ENCODE measurements at places on chromosomes 7 and 10. TPM values are rescaled to one million over a fixed set of nuclear protein-coding genes. Genes with fewer than 3 reads are reported as not detected.

GPER1 gene
- total RNA-seq = 1.2 TPM

DYNC1I1 gene
- total RNA-seq = 6.9 TPM

PAPSS2 gene
- 5.6 TPM for total RNA-seq

EEPD1 gene
- total RNA-seq = 51.3 TPM

CH25H gene
- total RNA-seq = 1.1 TPM

PTF1A gene
- total RNA-seq = not detected

DNMBP gene
- total RNA-seq = 12.6 TPM

LIPM gene
- not detected for total RNA-seq

ODAD2 gene
- total RNA-seq = not detected

SH2B2 gene
- total RNA-seq = 27.8 TPM

DNA sequence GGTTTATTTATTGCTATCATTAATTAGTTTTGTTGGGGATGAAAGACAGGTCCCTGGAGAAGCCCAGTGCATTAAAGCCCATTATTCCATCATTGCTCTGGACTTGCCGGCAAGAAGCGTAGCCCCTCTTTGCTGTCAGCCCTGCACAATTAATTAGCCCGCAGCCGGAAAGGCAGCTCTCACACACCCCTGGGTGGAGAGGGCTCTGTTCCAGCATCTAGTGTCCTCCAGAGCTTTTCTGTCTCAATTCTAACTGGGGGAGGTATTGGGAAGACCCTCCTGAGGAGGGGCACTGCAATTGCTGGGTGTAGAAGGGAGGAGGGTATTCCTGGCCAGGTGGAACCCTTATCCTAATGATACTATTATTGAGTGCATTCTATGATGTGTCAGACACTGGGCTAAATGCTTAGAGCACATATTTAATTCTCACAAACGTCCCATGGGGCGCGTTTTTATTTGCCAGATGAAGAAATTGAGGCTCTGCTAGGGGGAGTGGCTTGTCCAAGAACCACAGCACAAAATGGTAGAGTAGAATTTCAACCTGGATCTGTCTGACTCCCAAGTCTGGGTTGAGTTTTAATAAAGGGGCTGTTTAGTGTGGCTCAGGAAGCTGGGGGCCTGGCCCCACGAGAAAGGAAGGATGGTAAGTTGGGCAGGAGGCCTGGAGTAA lies 148.1 kb upstream of the PCBD1 start:
- no peak for DNase-seq
- H3K4me3 ChIP-seq = no peak overlapping the region
- H3K27me3 ChIP-seq = no peaks in the 10 kb centered on the region
- no peaks in the 10 kb centered on the region for H3K36me3 ChIP-seq
- H3K27ac ChIP-seq = no peak overlapping the region
- H3K4me1 ChIP-seq = no peaks in the 10 kb centered on the region

- no peaks in the 10 kb centered on the region for H3K36me3 ChIP-seq
- H3K4me1 ChIP-seq = no peaks in the 10 kb centered on the region
- no peaks in the 10 kb centered on the region for H3K27me3 ChIP-seq
These were observed 110.5 kb downstream of the ITGA8 start for GRCh38 chr10:15609246-15609645.

GRCh38 chr7:27514861-27515260 lies 147.8 kb downstream of the HIBADH start:
- no peak for DNase-seq
- H3K27ac ChIP-seq = no peak overlapping the region
- no peaks in the 10 kb centered on the region for H3K36me3 ChIP-seq
- H3K27me3 ChIP-seq = no peaks in the 10 kb centered on the region
- no peaks in the 10 kb centered on the region for H3K4me1 ChIP-seq
- no peak overlapping the region for H3K4me3 ChIP-seq

DNA sequence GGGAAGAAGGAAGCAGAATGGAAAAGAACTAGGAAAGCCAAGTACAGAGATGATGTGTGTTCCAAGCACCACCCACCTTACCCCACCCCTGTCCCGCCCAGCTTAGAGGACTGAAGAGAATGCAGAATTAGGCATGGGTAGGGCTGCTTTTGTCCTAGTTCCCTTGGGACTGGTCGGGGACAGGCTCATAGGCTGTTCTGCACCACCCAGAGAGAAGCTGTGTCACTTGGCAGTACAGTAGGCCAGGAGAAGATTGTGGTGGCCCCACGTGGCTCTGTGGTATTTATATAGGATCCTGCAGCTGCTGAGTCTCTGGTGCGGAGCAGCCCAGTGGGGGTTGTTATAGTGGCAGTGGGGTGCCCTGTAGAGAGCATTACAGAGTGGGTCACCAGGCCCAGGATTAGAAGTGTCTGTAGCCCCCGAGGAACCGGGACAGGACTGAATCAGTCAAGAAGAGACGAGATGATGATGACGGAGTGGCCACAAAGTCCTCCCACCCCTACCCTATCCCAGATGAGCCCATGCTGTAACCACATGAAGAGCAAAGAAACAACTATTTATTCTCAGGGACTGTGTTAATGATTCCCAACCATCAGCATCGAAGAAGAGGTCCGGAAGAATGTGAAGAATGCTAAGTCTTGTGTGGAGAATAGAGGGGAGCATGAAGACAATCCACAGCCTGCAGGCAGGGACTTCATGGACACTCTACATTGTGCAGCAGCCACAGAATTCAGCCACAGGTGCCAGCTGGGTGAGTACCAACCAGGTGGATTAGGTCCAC lies 88.9 kb downstream of the C1GALT1 start:
- no peak for DNase-seq
- no peaks in the 10 kb centered on the region for H3K36me3 ChIP-seq
- no peaks in the 10 kb centered on the region for H3K4me1 ChIP-seq
- H3K27me3 ChIP-seq = no peaks in the 10 kb centered on the region

GRCh38 chr10:98576096-98576495 lies 129.4 kb upstream of the HPS1 start:
- H3K27me3 ChIP-seq = peaks cover 2% of the 10 kb centered on the region
- DNase-seq = no peak
- no peak overlapping the region for H3K4me3 ChIP-seq

- H3K27ac ChIP-seq = no peak overlapping the region
- DNase-seq = no peak
- no peaks in the 10 kb centered on the region for H3K27me3 ChIP-seq
- H3K4me3 ChIP-seq = no peak overlapping the region
These were observed 863.4 kb downstream of the SORCS1 start for GRCh38 chr10:106301146-106301545.

- H3K4me1 ChIP-seq = no peaks in the 10 kb centered on the region
- H3K36me3 ChIP-seq = no peaks in the 10 kb centered on the region
- H3K27ac ChIP-seq = no peak overlapping the region
- DNase-seq = no peak
- no peaks in the 10 kb centered on the region for H3K27me3 ChIP-seq
- no peak overlapping the region for H3K4me3 ChIP-seq
These were observed 22.4 kb upstream of the C1QL3 start for GRCh38 chr10:16544099-16544498.

DNA sequence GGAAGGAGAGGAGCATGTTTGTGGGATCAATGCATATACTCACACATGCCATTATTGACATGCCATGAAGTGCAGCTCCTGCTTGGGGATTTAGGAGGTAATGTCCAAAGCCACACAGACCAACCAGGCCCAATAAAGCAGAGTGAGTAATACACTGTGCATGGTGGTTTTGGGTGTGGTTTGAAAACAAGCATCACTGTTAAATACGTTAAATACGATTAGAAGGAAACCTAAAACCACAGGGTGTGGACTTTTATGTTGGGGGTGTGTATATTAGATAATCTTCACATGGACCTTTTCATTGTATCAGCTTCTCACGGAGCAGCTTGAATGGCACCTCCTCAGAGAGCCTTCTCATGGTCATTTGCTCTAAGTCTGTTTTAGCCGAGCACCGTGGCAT lies 10.4 kb upstream of the EIF3A start:
- H3K27ac ChIP-seq = no peak overlapping the region
- H3K27me3 ChIP-seq = no peaks in the 10 kb centered on the region
- H3K36me3 ChIP-seq = no peaks in the 10 kb centered on the region
- no peak overlapping the region for H3K4me3 ChIP-seq
- H3K4me1 ChIP-seq = no peaks in the 10 kb centered on the region

DNA sequence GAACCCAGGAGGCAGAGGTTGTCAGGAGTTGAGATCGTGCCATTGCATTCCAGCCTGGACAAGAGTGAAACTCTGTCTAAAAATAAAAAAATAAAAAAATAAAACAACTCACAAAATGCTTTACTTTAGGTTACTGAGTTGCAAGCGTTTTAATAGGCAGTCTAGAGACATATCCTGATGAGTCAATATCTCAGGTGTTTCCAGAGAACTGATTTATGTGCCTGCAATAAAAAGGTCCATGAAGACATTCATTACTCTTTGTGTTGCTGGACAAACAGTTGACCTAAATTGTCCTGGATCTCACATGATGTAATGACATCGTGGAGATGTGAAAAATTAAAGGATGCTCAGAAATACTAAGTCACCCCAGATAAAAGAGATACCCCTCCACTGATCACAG lies 31.5 kb downstream of the CDNF start:
- H3K27ac ChIP-seq = no peak overlapping the region
- no peaks in the 10 kb centered on the region for H3K4me1 ChIP-seq
- H3K27me3 ChIP-seq = no peaks in the 10 kb centered on the region

GRCh38 chr10:75475460-75476182 lies 44.2 kb downstream of the LRMDA start:
- no peak for DNase-seq
- no peak overlapping the region for H3K27ac ChIP-seq
- H3K36me3 ChIP-seq = no peaks in the 10 kb centered on the region
- no peaks in the 10 kb centered on the region for H3K4me1 ChIP-seq
- no peak overlapping the region for H3K4me3 ChIP-seq
- H3K27me3 ChIP-seq = no peaks in the 10 kb centered on the region

DNA sequence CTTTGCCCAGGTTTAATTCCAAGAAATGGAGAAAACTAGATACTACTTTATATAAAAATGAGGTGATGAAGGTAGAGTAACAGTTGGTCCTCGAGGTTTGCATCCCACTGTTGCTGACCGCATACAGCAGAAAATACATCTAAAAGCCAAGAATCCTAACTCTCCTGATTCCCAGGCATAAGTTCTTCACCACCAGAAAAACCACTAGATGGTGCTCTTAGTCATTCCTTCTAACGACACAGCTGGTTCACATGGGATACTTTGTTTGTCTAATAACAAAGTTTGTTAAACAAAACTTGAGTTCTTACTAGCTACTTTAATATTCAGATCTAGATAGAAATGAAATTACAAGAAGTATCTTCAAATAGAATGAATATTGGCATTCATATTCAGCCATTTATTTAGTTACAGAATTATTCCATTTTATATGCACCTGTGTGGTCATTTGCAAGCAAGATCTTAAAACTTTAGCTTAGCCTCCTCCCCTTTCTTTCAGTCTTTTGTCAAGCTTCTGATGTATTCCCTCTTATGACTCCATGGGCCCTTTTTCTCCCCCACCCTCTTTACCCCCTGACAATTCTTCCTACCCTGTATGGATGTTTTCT lies 54.1 kb upstream of the CYP26C1 start:
- H3K27ac ChIP-seq = no peak overlapping the region
- H3K4me1 ChIP-seq = no peaks in the 10 kb centered on the region
- H3K36me3 ChIP-seq = no peaks in the 10 kb centered on the region

DNA sequence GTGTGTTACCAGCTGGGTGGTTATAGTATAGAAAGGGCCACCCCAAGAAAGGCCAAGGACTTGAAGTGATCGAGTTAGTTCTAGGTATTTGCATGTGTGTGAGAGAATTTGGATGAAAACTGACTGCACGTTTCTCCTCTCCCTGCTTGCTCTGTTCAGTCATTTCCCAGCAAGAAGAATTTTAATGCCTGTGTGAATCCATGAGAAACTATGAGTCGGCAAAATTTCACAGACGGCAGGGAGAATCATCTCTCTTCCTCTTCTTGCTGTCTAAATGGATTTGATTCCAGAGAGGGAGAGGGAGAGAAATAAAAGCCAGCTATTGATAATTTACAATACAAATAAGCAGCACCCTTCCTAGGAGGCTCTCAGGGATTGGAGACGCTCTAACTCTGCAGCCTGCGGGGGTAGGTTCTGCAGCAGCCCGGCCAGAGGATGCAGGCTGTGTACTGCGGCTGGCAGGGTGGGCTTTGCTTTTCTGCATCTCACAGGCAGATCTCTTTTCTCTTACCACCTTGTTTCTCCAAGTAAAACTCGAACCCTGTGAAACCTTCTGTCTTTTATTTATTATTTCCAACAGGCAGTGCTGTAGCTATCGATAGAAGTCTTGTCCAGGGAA lies 183.6 kb downstream of the TCF7L2 start:
- no peak overlapping the region for H3K27ac ChIP-seq
- no peaks in the 10 kb centered on the region for H3K4me1 ChIP-seq
- H3K36me3 ChIP-seq = no peaks in the 10 kb centered on the region
- no peak for DNase-seq
- H3K27me3 ChIP-seq = no peaks in the 10 kb centered on the region

DNA sequence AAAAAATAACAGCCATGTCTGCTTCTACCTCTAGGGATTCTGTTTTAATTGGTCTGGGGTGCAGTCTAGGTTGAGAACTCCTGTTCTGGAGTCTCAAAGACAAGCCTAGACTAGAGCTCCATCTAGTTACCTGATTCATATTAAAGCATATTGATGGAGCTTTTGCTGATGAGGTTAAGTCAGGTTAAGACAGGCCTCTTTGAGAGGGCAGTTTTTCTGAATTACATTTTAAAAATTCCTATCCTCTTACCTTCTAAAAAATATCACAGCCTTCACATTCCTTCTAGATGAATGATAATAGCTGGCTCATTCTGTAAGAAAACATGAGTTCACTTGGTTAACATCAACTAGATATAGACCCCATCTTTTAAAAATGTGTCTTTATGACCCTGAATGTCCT lies 28.9 kb downstream of the MGAM start:
- no peaks in the 10 kb centered on the region for H3K27me3 ChIP-seq
- H3K4me3 ChIP-seq = no peak overlapping the region
- H3K4me1 ChIP-seq = no peaks in the 10 kb centered on the region
- DNase-seq = no peak
- no peaks in the 10 kb centered on the region for H3K36me3 ChIP-seq

Data from psoas muscle (tissue), 8 donors.